Naive thymus-derived CD8-positive, alpha-beta T cell (primary cell): ENCODE measurements at places on chromosomes 2 and 18. TPM values are rescaled to one million over a fixed set of nuclear protein-coding genes. Genes with fewer than 3 reads are reported as not detected.

DNA sequence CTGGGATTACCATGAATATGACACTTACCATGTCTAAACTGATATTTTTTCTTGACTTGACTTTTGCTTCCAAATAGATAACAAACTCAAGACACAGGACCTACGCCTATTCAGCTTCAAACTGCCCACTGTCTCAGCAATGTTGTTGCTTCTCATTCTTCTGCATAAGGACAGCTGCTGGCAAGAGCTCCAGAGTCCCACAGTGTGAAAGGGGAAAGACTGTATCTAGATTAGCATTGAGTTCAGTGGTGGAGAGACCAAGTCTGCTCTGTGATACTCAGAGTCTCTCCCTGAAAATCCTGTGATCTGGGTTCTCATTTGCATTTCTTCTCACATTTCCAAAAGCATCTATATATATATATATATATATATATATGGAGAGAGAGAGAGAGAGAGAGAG lies 247.9 kb upstream of the NT5C1B start:
- DNase-seq, result no peak

DNA sequence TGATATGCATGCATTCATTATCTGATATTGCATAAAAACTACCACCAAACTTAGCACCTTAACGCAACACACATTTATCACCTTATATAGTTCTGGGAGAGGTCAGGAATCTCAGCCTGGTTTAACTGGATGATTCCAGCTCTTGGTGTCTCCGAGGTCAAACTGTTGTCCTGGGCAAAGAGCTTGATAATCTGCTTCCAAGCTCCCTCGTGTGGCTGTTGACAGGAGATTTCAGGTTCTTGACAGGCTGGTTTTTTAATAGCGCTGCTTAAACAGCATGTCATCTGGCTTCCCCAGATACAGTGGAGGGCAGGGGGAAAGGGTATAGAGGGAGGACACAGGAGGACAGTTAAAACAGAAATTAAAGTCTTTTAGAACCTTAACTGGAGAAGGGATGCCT lies 785.0 kb downstream of the CNTNAP5 start:
- no peak for DNase-seq

DSG1 gene
- not detected for total RNA-seq

COL4A4 gene
- 0.10 TPM for total RNA-seq

REG1B gene
- total RNA-seq, result not detected

DNA sequence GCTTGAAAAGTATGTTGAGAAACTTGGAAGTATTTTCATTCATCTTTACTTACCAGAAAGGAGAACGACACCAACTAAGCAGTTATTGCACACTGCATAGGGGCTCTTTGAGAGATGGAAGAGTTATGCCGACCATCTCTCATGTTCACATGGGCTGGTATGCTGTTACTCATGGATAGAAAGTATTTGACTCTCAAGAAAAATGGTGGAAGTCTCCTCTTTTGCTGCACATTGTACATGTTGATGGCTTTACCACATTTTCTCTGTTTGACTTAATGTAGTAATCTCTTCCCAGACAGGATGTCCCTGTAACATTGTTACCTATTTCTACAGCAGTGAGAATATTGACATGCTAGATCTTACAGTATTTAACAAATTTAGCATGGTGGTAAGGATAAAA lies 23.2 kb downstream of the CAB39 start:
- DNase-seq, result no peak

- DNase-seq, result no peak
These were observed 10.5 kb upstream of the PRELID3A start for GRCh38 chr18:12397254-12397653.
